Panc1 (cell line): ENCODE measurements at places on chromosomes 11 and 22.
A peak's percentile ranks its signal among the peaks of the same experiment; 100 is the strongest.

DNA sequence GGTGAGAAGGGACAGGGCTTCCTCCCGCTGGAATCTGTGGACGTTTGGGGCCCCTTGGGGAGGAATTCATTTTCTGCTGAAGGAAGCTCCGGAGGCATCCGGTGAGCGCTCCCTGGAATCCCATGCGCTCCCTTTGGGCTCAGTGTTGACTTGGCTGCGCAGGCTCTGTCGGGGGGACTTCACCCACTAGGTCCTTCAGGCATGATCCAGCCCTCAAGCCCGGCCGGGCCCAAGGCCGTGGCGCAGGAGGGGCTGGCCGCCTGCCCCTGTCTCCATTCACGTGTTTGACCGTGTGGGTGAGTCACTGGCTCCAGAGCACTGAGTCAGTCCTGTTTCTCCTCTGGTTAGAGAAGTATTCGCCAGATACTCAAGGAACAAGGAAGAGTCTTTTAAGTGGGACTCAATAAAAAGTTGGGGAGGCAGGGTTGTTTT is 1.4 kb downstream of the CTTN start:
- DNase-seq, result peak; percentile 80

GRCh38 chr11:21295508-21295907 is 626.1 kb downstream of the NELL1 start:
- no peak for DNase-seq

DNA sequence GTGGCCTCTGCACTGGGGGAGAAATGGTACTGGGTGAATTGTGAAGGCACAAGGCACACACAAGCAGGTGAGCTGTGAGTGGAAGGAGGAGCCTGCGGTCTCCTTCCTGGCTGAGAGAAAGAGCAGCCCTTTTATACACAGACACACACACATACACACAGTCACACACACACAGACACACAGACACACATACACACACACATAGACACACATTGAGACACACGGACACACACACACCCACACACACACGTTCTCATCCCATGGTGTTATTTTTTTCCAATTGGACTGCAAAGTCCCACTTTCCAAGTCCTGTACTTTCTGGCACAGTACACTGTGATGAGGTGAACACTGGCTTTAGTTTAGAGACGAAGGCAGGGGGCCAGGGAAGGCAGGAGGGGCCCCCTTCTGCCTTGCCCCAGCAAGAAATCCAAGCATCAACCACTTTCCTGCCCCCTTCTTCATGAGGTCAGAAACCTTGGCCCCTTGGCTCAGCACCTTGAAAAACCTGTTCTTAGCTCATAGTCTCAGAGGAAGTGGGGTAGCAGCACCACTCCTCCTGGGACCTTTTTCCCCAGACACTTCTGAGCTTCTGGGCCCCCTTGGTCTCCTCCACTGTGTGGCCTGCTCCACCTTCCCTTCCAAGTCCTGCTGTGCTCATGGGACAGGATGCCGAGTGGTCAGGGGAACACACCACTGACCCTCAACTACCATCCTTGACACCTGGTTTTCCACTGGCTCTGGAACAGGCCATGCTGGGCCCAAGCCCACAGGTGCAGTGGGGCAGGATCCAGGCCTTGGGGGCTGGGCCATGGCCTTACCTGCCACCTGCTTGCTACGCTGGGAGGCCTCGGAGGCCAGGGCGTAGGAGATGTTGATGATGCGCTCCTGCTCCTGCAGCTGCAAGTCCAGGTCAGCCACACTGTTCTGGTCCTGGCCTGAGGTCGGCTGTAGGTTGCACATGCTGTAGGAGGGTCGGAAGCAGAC is 43.8 kb downstream of the C11orf58 start:
- DNase-seq, result no peak

- DNase-seq, result no peak
Measured at GRCh38 chr11:66220566-66220935, 47.9 kb upstream of the RAB1B start.

- no peak for DNase-seq
Measured at GRCh38 chr11:104917271-104918112, 19.2 kb upstream of the CASP12 start.

DNA sequence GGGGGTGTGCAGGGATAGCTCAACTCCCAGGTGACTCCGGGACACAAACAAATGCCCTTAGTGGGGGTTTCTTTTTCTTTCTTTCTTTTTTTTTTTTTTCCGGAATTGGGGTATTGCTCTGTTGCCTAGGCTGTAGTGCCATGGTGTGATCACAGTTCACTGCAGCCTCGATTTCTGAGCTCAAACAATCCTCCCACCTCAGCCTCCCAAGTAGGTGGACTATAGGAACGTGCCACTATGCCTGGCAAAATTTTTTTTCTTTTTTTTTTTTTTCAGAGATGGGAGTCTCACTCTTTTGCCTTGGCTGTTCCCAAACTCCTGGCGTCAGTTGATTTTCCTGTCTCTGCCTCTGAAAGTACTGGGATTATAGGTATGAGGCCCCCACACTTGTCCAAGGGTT is 13.8 kb upstream of the ZNF280A start:
- no peak for DNase-seq
